ENCODE measurements at places on chromosomes 1 and 21. TPM values are rescaled to one million over a fixed set of nuclear protein-coding genes. Genes with fewer than 3 reads are reported as not detected.

GRCh38 chr1:193421487-193421886, 235.1 kb upstream of the B3GALT2 start:
- no peak for DNase-seq

Gene CYP4Z1
- 1.3 TPM for total RNA-seq

Gene CD2
- total RNA-seq: 0.62 TPM

DNA sequence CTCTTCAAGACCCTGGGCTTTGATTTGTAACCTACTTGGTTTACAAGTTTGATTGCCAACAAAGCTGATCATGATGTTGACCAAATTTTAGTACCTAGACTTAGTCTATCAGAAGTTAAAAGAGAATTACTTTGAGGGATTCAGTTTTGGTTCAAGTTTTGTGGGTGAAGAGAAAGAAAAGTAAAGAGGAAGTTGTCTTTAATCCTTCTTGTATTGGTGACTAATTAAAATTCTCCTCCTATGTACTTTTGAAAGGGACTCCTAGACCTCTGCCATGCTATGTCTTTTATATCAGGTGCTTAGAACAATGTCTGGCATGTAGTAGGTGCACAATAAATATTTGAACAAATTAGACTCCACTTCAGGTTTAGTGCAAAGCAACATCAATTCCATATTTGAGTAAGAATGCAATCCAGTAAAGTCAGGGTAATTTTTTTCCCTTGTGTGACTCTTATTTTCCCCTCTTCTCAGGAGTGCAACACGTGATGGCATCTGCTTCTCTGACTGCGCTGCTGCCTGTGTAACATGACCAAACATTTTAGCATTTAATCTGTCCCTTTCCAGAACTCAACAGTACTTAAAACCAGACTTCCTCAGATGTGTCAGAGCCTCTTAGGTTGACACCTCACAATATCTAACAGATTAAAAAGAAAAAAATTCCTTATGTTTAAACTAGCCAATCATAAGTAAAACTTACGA, 41.1 kb upstream of the KCNQ4 start:
- DNase-seq: no peak

Gene CAMK1G
- total RNA-seq: not detected

Gene ADGRL4
- total RNA-seq: 19.1 TPM

DNA sequence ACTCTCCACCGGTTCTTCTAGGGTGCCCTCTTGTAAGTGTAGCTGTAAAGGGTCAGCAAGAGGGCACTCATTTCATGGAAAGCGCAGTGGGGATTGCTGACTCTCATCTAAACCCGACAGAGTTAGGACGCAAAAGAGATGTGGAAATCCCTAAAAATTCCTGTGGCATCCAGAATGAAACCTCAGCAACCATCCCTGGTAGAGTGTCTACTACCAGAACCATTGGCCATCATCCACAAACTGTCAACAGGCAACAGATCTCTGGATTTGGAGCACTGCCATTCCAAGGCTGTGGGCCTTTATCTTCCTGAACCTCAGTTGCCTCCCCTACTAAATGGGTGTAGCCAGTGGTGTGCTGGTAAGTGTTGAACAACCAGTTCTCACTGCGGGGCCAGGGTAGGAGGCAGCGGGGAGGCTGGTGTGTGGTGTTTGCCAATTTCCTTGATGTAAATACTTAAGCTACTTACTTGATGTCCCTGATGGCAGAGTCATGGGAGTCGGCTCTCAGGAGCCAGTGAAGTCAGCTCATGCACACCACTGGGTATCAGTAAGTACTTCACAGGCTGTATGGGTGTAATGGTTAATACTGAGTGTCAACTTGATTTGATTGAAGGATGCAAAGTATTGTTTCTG, 195.8 kb downstream of the KAZN start:
- DNase-seq: no peak

Gene CTTNBP2NL
- total RNA-seq: 4.7 TPM

DNA sequence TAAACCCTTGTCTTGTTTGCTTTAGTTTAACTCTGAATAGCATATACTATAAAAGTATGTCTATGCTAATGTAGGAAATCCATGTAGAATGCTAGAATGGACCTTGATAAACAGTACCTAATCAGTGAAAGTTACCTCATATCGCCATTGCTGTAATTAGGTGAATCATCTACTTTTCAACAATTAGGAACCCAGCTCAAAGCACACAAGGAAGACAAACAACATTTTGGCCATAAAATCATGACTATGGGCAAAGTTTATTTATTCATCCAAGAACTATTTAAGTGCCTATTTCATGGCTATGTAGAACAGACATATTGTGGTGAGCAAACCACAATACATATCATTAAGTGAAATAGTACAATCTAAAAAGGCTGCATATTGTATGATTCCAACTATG, 1043.2 kb downstream of the BRINP3 start:
- DNase-seq: no peak

DNA sequence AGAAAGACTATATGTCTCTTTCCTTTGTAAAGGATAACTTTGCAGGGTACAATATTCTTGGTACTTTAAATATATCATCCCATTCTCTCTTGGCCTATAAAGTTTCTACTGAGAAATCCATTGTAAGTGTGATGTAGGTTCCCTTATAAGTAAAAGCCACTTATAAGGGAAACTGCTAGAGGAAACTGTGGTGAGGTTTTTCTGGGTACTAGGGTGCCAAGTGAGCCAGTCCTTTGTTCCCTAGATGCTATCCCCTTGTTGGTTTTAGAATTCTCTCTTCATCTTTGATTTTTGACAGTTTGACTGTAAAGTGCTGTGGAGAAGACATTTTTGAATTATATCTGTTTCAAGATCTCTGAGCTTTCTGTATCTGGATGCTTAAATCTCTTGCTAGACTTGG, 108.9 kb upstream of the NEK7 start:
- no peak for DNase-seq

- no peak for DNase-seq
Measured at GRCh38 chr1:77018311-77018710, 151.0 kb downstream of the ST6GALNAC5 start.

Gene GCSAML
- total RNA-seq: not detected

Gene IVL
- not detected for total RNA-seq

Gene RUNX3
- 0.58 TPM for total RNA-seq

DNA sequence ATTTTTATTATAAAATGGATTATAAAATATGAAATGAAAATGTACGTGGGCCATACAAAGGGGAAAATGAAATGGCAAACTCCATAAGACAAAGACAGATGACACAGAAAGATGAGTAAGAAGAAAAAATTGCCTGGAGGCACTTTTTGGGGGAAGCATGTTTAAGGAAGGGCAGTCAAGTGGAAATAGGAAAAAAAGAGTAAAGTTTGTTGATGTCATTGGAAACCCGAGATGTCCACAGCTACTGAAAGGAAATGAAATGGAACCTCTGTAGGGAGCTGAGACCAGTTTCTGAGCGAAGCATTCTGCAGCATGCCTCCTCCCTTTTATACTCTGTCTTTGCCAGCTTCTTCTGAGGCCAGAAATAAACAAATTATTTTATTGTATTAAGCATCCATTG, 203.4 kb upstream of the UBE2U start:
- no peak for DNase-seq

GRCh38 chr1:66695116-66695515, 57.1 kb upstream of the DYNLT5 start:
- no peak for DNase-seq

DNA sequence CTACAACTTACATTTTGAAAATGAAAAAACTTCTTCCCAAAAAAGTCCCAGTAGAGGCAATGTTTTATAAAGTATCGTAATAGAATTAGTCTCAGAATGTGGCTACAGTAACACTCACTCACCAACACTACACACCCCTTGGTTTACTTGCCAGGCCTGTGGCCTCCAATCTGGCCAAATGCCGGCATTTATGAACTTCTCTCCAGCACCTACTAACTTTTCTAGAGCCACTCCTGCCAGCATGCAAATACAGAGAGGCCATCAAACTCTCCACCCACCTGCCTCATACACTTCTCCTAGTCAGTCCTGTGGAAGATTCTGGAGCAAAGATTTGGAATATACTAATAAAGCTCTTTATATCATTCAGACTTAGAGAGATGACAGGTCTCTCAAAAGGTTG, 32.3 kb downstream of the STPG1 start:
- no peak for DNase-seq

DNA sequence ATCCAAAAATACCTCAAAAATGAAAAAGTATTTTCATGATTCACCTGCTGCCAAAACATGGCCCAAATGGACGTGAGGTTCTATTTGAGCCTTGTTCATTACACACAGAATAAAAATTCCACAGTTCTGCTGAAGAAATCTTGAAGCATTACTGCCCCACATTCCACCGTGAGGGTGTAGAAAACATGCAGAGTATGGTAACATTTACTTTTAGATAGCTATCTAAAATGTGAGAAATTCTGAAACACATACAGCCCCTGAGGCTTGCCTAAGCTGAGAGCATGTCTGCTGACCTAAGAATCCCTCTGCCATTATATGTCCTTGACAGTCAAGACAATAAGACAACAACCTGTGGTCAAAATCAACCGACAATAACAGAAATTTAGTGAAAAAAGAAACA, 186.5 kb downstream of the DSCAM start:
- DNase-seq: no peak

DNA sequence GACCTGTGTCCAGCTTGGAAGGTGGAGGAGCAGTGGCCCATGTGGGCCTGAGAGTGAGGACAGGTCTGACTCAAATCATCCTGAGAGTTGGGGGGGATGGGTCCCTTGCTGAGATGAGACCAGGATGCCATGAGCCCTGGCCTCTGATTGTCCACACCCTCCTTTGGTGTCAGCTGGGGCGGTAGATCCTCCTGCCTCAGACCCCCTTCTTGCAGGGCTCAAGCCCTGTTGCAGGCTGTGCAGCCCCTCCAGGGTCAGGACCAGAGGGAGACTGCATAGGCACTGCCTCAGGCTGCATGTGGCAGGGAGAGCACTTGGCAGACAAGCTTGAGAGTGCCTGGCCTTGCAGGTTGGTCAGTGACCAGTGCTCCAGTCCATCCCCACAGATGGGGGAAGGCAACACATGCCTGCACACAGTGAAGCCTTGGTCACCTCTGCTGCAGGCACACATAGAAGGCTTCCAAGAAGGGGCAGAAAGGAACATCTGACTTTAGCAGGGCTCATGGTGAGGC, 82.2 kb upstream of the ACTRT2 start:
- no peak for DNase-seq

- no peak for DNase-seq
Measured at GRCh38 chr1:40141878-40142535, 19.2 kb upstream of the RLF start.

Gene IGSF3
- total RNA-seq: 0.42 TPM

DNA sequence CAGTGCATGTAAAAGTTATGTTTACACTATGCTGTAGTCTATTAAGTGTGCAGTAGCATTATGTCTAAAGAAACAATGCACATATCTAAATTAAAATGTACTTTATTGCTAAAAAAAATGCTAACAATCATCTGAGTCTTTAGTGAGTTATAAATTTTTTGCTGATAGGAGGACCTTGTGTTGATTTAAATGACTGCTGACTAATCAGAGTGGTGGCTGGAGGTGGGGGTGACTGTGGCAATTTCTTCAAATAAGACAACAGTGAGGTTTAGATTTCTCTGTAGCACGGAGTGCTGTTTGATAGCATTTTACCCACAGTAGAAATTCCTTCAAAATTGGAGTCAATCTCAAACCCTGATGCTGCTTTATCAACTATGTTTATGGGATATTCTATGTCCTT, 37.0 kb downstream of the HS2ST1 start:
- DNase-seq: no peak

Data from psoas muscle (tissue), 8 donors.